Esophagus squamous epithelium (tissue), 5 donors: ENCODE measurements at places on chromosomes 4 and X.
A peak's percentile ranks its signal among the peaks of the same experiment; 100 is the strongest.

DNA sequence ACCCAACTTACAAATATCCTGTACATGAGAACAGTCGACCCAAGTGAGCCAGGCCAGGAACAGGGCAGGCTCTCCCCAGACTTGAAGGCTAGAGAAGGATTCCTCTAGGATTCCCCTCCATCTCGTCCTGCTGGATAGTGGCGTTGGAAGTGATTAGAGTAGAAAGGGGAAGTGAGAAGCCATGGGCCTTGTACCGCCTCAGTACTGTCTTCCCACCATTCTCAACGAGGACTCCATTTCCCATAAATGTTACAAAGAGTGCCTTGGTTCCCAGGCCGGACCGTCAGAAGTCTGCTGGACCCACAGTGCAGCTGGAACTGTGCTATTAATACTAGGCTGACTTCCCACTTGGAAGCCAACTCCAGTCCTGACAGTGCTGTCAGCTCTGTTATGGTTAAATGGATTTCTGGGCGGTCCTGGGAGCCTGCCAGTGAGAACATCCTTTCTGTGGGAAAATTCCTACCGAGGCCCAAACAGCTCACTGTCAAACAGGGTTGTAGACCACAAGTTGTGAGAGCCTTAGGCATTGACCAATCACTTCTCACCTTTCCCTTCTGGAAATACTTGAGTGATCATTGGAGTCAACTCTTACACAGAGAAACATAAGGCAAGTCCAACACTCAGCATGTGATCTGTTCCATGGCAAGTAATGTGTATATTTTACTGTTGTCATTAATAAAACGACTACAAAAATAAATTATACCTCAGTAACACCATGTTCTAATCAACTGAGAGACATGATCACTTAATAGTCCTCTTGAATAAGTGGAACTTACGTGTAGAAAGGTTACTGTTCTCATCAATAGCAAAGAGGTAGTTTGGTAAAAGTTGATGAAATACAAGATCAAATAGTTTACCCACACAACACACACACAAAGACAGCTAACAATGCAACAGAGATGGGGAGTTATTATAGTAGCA lies 58.4 kb downstream of the AMELX start:
- no peak for DNase-seq

- DNase-seq, result no peak
Measured at GRCh38 chrX:24657671-24658386, 10.7 kb upstream of the PCYT1B start.

DNA sequence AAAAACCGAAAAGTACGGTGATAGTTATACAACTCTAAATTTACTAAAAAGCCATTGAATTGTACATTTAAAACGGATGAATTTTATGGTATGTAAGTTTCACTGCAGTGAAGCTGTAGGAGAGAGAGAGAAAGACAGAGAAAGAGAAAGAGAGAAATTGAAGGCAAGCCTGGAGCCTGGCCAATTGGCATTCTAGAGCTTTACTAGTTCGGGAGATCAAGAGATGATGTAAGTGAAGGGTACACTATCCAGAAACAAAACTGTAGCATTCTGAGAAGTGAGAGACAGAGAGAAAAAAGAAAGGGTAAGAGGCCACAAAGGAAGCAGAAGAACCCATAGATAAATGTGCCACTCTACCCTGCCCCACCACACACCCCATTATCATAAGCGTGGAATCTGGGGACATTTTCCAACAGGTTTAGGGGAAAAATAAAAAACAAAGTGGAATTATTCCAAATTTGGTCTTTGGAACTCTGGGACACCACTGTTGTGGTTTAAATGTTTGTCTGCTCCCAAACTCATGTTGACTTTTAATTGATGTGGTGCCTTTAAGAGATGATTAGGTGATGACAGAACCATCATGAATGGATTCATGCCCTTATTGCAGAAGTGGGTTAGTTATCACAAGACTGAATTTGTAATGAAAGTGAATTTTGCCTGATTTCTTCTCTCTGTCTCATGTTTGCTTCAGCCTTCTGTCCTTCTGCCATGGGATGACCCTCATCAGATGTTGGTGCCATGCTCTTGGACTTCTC lies 123.0 kb upstream of the PLS3 start:
- no peak for DNase-seq

DNA sequence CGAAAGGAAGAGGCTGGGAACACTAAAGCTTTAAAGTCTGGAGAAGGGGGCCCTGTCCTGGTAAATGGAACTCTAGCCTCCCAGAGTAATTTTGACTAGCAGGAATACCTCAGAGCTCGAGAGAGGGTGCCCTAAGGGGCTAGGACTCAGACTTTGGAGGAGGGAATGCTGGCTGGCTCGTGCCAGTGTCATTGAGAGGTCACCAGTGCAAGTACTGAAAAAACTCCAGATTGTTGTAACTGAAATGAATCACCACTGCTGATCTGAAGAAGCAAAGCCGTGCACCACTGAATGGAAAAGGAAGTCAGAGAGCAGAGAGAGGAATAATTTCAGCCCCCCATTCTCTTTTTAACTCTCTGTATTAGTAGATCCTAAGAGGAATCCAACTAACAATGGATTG lies 690.2 kb downstream of the FAT4 start:
- DNase-seq, result no peak

- DNase-seq, result peak; percentile 2
Measured at GRCh38 chr4:140296335-140297220, 76.9 kb upstream of the SCOC start.

- no peak for DNase-seq
Measured at GRCh38 chr4:5125321-5125720, 74.0 kb downstream of the STK32B start.

DNA sequence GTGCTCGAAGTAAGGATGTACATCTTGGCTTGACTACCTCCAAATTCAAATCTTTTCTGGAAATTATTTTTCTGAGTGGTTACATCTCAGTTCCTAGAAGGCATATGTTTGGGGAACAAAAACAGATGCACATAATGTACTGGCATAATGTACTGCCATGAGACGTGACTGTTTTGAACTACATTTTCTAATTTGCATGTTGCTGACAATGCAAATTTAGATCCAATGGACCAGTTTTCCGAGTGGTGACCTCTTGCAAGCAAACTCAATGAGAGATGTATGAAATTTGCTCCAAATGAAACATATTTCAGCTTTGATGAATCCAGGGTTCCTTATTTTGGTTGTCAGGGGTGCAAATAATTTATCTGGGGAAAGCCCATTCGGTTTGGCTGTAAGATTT lies 694.3 kb downstream of the GRXCR1 start:
- DNase-seq, result no peak

DNA sequence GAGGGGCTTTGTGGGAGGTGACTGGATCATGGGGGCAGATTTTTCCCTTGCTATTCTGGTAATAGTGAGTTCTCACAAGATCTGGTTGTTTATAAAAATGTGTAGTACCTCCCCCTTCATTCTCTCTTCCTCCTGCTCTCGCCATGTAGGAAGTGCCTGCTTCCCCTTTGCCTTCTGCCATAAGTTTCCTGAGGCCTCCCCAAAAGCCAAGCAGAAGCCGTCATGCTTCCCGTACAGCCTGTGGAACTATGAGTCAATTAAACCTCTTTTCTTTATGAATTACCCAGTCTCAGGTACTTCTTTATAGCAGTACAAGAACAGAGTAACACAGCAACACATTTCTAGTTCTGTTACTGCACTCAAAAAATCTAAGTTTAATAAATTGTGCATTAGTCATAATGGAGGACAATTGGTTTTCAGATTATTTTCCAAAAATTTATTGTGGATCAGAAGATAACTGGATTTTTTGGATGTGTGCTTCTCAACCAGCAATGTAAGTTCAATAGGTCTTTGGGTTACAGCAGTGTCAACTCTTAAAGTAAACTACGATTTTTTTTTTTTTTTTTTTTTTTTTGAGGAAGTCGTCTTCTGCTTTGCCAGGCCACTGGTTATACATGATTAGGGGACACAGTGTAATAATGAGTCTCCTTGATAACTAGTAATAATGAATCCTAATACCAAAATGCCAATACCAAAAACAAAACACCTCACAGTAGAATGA lies 69.9 kb downstream of the CHIC2 start:
- no peak for DNase-seq

DNA sequence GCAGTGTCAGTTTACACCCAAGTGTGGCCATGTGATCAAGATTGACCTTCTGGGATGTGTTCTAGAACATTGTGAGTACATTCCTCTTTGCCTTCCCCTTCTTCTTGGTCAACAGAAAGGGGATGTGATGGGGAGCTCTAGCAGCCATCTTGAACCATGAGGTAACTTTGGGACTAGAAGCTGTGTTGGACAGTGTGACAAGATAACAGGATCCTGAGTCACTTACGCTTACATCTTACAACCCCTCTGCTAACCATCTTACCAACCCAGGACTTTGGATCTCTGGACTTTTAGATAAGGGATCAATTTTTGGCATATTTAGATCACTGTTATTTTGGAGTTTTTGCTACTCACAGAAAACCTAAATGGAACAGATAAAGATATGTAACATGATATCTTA lies 625.6 kb downstream of the BCOR start:
- DNase-seq, result no peak

GRCh38 chr4:90127706-90128345 lies 632 bp downstream of the CCSER1 start:
- no peak for DNase-seq

- no peak for DNase-seq
Measured at GRCh38 chrX:66042307-66043077, 2.6 kb upstream of the VSIG4 start.

- DNase-seq, result no peak
Measured at GRCh38 chr4:70709611-70710205, 12.1 kb upstream of the RUFY3 start.

DNA sequence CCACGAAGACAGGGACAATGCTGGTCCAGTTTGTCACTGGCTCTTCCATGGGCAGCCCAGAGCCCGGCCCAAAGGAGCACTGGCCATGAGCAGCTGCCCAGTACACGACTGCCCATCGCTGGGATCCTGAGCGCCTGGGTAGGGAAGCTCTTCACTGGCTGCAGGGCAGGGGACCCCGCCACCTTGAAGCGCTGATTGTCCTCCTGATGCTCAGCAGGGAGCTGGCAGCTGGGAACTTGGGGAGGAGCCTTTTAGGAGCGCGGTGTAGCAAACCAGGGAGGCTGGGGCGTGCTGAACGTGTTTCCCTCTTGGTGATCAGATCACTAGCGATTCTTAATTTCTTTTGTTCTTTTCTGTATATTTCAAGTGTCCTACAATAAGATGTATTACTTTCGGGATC lies 1.8 kb downstream of the L1CAM start:
- no peak for DNase-seq

DNA sequence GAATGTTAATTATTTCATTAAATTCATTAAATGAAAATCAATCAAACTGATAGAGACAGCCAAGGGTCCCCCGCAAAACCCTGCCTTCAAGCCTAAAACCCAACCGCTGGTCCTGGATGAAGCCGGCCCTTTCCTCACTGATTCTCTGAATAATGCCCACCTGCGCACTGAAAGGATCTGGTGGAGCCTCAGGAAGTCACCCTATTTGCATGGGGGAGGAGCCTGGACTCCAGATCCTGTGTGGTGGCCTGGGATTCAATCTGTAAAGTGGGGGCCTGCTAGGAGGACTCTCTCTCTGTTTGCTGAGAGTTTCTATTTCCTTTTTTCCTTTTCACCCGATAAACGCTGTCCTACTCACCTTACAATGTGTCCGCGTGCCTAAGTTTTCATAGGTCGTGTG lies 97.9 kb upstream of the ADAMTS3 start:
- DNase-seq, result no peak

- no peak for DNase-seq
Measured at GRCh38 chr4:1451106-1451751, 45.0 kb upstream of the NKX1-1 start.

DNA sequence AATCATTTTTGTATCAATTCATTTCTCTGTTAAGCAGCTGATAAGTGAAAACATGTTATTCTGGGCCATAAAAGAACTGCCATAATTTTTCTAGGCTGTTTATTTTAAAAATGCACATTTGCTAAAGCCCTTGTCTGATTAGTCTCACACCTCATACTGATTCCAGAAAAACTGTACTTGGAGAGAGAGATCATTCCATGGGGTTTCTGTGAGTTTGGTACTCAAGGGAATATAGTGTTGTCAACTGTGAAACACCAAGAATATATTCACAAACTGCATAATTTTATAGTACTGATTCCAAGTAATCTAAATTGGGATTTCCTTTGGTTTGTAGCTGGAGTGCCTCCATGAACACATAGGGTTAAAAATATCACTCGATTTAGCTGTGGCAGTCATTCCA lies 547.6 kb downstream of the RPA4 start:
- no peak for DNase-seq

- no peak for DNase-seq
Measured at GRCh38 chr4:10502717-10503116, 45.5 kb upstream of the ZNF518B start.

DNA sequence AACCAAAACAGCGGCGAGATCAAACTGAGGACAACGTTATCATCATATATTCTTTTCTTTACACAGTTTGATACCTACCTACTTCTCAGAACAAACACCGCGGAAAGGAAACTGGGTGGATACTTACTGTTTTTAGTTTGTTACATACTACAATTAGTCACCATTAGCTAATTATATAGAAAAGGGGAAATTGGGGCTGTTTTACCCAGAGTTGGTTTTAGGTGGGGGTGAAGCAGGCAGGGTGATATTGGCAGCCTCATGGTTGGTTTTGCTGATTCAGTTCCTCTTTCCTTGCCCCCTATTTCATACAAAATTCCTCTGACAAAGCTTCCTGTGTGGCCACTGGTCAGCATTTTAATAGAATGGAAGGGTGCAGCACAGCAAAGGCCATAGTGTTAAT lies 77.8 kb downstream of the SORBS2 start:
- no peak for DNase-seq

DNA sequence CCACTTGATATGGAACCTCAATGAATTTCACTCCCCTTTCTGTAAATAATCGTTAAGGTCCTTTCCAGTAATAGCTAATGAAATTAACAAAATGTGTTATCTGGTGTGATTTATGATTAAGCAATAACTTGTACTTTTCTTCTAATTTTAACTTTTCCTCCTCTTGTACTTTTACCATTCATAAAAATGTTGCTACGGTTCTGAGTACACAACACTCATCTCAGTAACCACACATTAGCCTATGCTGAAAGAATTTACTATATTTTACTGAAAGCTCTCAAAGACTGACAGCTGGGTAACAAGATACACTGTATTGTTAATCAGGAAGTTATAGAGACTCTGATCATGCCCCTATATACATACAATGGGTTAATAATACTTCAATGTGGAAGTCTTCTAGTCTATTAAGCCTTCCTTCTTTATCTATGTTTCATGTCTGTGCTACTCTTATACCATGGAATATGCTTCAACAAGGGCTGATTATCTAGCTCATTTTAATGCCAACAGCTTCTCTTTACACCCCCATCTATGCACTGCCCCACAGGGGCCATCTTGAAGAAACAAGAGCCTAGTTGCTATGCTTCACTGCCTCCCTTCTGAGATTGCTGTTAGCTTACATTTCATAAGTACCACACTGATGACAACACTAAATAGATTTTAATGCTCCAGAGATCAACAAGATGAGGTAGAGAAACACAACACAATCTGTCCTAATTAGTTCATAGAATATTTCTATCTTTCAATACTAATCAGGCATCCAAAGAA lies 39.1 kb downstream of the LAMP2 start:
- no peak for DNase-seq

DNA sequence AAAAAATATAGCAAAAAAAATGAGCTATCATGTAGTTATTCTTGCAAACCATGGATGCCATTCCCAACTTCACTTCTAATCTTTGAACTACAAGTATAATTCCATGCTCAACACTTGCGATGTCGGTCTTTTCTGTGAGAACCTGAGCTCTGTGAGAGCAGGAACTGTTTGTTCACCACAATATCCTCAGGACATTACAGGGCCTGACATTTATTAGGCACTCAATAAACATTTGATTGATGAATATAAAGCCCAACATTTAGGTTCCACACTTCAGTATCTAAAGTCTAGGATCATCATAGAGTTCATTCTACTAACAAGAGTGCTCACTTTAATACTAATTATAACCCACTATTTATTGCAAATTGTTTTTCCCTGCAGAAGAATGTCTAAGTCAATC lies 211.6 kb upstream of the FAM241A start:
- no peak for DNase-seq
